Fibroblast of villous mesenchyme (primary cell): ENCODE measurements at places on chromosomes 13 and 19. TPM values are rescaled to one million over a fixed set of nuclear protein-coding genes. Genes with fewer than 3 reads are reported as not detected.

GRCh38 chr13:97548138-97548537, 114.2 kb downstream of the RAP2A start:
- no peak for DNase-seq

The POU2F2 gene
- total RNA-seq, result 1.3 and 1.9 TPM in 2 replicates

DNA sequence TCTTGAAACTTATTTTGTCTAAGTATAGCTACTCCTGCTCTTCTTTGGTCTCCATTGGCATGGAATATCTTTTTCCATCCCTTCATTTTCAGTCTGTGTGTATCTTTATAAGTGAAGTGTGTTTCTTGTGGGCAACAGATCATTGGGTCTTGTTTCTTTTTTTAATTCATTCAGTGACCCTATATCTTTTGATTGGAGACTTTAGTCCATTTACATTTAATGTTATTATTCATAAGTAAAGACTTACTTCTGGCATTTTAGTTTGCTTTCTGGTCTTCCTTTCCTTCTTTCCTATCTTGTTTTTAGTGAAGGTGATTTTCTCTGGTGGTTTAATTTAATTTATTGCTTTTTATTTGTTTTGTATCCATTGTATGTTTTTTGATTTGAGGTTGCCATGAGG, 19.8 kb downstream of the CD70 start:
- DNase-seq, result no peak

GRCh38 chr13:103403148-103403740, 337.0 kb upstream of the SLC10A2 start:
- DNase-seq, result no peak

The CALR3 gene
- total RNA-seq, result not detected in 2 replicates

DNA sequence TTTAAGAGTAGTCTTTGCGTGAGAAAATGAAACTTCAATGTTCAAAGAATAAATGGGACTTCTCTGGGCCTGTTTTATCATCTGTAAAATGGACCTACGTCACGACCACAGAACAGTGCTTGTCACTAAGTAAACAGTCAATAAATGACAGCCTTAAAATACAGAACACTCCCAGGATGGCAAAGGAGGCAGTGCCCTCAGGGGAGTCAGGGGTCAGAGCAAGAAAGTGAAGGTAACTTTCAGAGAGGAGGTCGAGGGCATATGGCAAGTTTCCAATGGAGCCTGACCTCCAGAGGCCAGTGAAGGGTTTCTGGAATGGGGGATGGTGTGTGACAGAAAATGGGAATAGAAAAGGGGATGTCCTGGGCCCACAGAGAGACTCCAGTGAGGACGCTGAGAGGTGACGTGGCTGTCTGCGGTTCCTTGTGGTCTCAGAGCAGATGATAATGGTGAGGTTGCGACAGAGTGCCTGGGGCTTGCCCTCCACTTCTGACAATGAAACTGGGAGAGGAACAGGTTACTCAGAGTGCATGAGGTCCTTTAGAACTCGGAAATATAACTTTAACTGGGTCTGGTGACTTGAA, 91.8 kb downstream of the UBL3 start:
- DNase-seq, result peak; percentile 23

- peak; percentile 13 for DNase-seq
Measured at GRCh38 chr19:29098863-29099481, 114.0 kb downstream of the UQCRFS1 start.

- peak; percentile 93 for DNase-seq
Measured at GRCh38 chr13:79740991-79741390, 260.0 kb downstream of the NDFIP2 start.

- peak; percentile 23 for DNase-seq
Measured at GRCh38 chr13:110533771-110534670, 27.5 kb downstream of the RAB20 start.

GRCh38 chr13:74132152-74132775, 1.9 kb downstream of the KLF12 start:
- no peak for DNase-seq

- no peak for DNase-seq
Measured at GRCh38 chr13:72314210-72314609, 413.2 kb downstream of the MZT1 start.

DNA sequence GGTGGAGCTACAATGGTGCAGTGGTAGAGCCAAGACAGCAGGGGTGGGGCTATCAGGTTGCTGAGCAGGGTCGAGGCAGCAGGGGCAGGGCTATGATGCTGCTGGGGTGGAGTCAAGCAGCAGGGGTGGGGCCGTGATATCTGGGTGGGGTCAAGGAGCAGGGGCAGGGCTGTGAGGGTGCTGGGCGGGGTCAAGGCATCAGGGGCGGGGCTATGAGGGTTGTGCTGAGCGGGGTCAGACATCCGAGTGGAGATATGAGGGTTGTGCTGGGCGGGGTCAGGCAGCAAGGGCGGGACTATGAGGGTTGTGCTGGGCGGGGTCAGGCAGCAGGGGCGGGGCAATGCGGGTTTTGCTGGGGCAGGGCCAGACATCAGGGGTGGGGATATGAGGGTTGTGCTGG, 14.7 kb downstream of the HCN2 start:
- no peak for DNase-seq

- DNase-seq, result peak; percentile 95
Measured at GRCh38 chr13:113411216-113412023, 41.9 kb downstream of the ADPRHL1 start.

The LIG1 gene
- 10.4 and 21.3 TPM in 2 replicates for total RNA-seq

The ZNF625 gene
- total RNA-seq, result 10.3 and 14.7 TPM in 2 replicates

The GRWD1 gene
- total RNA-seq, result 25.1 and 38.4 TPM in 2 replicates

The ZNF616 gene
- 7.4 and 12.5 TPM in 2 replicates for total RNA-seq

- DNase-seq, result no peak
Measured at GRCh38 chr13:64845110-64845509, 2385.0 kb downstream of the PCDH9 start.

- DNase-seq, result no peak
Measured at GRCh38 chr13:24682353-24682752, 2.1 kb downstream of the ATP12A start.

- DNase-seq, result peak; percentile 59
Measured at GRCh38 chr13:42875475-42876269, 94.3 kb downstream of the FAM216B start.

DNA sequence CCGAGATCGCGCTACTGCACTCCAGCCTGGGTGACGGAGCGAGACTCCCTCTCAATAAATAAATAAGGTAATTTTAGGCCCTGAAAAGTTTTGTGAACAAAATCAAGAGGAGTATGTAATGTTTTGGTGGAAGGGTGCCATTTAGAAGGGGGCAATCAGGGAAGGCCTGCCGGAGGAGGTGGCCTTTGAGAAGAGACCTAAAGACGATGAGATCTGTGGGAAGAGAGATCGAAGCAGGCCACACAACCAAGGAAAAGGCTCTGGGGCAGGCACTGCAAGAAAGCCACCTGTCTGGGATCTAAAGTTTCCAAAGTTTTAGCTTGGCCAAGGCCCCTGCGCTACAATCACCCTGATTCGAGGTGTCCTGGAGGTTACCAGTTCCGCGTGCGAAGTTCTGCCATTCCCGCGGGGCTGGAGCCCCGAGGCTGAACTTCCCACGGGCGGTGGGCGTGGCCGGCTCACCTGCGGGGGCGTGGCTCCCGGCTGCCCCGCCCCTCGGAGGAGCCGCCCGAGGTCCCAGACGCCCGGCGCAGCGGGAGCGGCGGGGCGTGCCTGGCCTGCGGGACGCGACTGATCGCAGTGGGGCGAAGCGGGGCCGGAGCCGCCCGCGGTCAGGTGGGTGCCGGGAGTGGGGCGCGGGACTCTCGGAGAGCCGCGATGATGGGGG, at the start of gene KLC3:
KLC3 (plus strand) TSS at position 519 of the 667 bp plus-strand sequence. CDS start 4,792 bp downstream, outside the sequence.
- DNase-seq, result no peak

DNA sequence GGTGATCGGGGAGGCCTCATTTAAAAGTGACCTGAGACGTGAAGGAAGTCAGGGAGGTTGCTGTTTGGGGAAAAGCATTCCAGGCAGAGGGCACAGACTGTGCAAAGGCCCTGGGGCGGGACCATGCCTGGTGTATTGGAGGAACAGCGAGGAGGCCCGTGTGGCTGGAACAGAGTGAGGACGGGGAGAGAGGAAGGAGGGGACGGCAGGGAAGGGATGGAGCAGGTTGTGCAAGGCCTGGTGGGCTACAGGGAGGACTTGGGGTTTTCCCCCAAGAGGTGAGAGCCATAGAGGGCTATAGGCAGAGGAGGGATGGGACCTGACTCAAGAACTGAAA, 17.2 kb downstream of the PTPRS start:
- no peak for DNase-seq

GRCh38 chr13:30037306-30037705, 186.9 kb upstream of the UBL3 start:
- DNase-seq, result no peak

The MED26 gene
- total RNA-seq, result 5.2 and 7.3 TPM in 2 replicates

- DNase-seq, result peak; percentile 82
Measured at GRCh38 chr13:48775285-48775684, 121.6 kb downstream of the CYSLTR2 start.

The ZNF836 gene
- total RNA-seq, result 7.1 and 11.7 TPM in 2 replicates

- DNase-seq, result no peak
Measured at GRCh38 chr13:37450276-37450675, 148.3 kb downstream of the POSTN start.

DNA sequence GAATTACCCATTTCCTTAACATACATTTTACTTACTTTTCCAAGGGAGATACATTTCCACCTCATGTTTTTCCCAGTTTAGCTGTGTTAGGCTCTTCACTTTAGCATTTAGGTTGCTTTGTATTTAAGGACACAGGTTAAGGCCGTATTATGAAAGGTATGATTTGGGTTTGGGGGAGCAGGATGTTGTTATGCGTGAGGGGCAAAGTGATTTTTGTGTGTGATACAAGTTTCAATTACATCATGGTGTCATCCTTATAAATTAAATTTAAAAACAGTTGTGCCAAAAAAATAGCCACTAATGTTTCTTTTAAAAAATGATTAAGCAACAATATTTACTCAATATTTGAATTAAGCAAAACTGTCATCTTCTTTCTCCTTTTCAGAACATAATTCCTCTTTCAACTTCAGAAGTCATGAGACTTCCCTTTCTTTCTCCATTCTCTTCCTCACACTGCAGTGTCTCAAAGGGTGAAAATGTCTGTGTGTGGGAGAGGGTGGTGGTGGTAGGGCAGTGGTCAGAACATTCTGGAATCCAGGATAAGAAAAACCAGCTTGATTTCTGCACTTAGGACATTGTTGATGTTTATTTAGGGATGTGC, 126.2 kb downstream of the KCNRG start:
- no peak for DNase-seq

DNA sequence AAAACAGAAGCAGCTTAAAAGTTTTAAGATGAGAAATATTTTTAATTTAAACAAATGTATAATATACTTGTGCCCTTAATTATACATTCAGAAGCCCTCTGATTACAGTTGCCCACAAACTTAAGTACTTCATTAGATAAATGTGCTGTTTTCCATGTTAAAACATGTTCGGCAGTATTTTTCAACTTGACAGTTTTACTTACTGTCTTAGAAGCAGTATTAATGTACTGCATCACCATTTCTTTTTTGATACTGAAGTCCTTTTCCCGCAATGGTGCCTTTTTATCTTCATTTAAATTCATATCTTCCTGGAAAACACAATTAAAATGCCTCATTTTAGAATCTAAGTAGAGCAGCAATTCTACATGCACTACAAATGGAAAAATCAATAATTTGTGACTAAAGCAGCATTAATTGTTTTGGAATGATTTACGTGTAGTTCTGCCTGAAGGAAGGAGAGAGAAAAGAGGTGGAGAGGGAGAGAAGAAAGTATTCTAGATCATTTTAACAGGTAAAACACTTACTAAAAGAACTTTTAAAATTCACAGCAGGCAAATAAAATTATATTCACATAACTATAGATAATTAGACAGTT, 70.2 kb downstream of the DIAPH3 start:
- no peak for DNase-seq

The IL4I1 gene
- 0.43 and 0.64 TPM in 2 replicates for total RNA-seq

- no peak for DNase-seq
Measured at GRCh38 chr19:51803519-51803918, 8.6 kb downstream of the FPR3 start.

The TMEM145 gene
- total RNA-seq, result not detected in 2 replicates

GRCh38 chr13:65650321-65650720, 1579.8 kb downstream of the PCDH9 start:
- DNase-seq, result no peak

The MISP3 gene
- under 0.01 and 0.32 TPM in 2 replicates for total RNA-seq

GRCh38 chr19:49430678-49431329, 5.6 kb downstream of the GFY start:
- no peak for DNase-seq

DNA sequence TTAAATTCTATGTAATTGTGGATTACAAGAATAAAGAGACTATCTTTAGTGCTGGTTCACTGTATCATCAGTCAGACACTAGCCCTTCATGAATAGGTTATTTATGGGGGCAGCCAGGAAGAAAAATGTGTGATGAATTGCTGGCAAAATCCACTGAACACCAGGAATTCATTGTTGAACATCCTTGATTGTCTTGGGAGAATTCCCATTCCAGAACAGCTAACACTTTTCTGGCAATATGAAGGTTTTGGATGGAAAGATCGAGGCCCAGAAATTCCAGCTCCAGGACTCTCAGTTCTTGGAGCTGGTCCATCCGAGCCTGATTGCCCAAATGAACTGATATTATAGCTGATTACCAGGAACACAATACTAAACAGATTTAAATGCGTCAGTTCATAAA, 11.5 kb upstream of the SPART start:
- no peak for DNase-seq

- DNase-seq, result no peak
Measured at GRCh38 chr19:14088634-14089411, 1.7 kb downstream of the SAMD1 start.

DNA sequence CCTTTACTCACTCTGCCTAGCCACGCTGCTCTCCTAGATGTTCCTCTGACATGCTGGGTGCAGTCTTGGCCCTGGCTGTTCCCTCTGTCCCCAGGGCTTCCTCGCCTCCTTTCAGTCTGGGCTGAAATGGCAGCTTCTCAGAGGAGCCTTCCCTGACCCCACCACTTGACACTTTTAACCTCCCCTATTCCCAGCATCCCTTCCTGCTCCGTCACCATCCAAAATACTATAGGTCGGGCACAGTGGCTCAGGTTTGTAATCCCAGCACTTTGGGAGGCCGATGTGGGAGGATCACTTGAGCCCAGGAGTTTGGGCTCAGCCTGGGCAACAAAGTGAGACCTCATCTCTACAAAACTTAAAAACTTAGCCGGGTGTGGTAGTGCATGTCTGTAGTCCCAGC, 2.6 kb downstream of the FAM187B start:
- no peak for DNase-seq

DNA sequence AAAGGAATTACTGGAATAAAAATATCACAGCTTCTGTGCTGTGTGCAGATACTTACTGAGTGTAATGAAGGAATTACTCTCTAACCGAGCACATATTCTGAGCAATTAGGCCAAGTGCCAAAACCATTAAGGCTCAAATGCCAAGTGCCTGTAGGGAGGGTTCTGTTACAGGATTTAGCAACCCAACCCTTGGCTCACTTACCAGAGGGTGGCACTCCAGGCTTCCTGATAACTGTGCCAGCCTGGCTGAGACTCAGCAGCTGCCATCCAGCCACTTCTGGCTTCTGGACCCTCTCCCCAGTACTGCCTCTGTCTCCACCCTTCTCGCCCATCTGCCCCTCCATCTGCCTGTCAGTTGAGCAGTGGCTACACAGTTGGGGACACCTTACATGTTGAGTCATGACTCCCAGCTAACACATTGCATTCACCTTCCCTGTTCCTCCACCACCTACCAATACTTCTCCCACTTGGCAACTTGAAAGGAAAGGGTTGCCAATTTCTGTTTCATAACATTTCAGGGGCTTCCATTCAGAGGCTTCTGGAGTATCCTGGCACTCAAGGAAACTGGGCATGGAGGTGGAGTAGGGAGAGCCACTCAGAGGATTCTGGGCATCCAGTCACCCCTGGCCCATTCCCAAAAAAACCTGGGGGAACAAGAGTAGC, 110.5 kb downstream of the COG6 start:
- DNase-seq, result peak; percentile 18

The CIRBP gene
- total RNA-seq, result 85.5 and 140 TPM in 2 replicates

- DNase-seq, result no peak
Measured at GRCh38 chr19:44280916-44281315, 21.2 kb downstream of the ZNF233 start.
